ENCODE measurements at places on chromosomes 6 and 20.

- no peak for DNase-seq
Observed at GRCh38 chr20:53763707-53764414, 170.2 kb upstream of the ZNF217 start.

DNA sequence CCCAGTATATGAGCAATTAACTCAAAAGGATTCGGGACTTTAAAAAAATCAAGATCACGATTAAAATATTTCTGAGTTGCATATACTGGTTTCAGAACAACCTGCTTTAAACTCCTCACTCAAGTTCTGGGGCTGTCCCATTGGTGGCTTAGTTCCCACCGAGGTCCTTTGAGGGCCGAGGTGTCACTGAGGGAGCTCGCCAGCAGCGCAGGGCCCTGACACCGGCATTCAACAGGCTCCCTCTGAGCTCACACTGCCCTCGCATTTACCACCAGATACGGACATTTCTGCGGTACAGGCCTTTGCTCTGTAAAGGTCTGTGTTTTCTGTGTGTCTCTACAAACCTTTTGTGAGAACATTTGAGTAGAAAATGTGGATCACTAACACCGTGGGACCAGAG, 24.4 kb upstream of the BNIP5 start:
- DNase-seq, result no peak

DNA sequence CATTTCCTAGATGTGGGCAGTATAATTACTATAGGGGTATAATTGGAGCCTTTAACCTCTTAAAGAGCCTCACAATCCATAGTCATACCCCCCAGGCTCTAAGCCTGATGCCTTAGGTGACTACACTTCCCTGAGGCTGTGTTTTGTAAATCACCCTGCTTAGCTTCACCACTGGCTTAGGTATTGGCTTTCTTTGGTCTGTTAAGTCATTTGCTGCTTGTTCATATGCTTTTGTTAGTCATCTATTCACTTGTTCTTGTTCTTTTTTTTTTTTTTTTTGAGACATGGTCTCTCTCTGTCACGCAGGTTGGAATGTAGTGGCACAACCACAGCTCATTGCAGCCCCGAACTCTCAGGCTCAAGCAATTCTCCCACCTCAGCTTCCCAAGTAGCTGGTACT, 26.7 kb downstream of the KAT14 start:
- DNase-seq, result no peak

DNA sequence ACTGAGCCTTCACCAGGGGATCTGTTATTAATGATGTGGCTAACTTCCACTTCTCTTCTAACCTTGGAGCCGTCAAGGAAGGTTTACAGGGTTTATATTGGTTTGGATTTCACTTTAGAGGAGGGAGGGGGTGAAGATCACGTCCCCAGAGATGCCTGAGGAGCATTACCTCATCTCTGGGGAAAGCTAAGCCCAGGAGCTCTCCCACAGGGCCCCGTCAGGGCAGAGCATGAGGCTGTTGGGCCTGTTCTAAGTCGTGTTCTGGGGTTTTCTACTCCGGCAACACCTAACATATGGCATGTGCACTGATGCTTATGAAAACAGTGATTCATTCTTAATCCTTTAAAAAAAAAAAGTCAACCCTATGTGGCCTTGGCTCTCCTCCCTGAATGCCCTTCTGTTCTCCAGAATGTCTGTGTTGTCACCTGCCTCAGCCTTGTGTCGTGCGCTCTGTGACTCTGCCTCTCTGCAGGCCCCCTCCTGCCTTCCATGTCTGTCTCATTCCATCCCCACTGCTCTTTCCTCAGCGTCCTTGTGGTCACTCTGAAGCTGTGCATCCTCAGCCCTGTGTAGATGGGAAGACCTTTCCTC, 97.4 kb upstream of the JARID2 start:
- no peak for DNase-seq

- no peak for DNase-seq
Observed at GRCh38 chr6:40888456-40888990, 150.5 kb downstream of the UNC5CL start.

GRCh38 chr6:143939364-143939763, 68.7 kb downstream of the PLAGL1 start:
- no peak for DNase-seq

GRCh38 chr6:51459958-51460357, 627.5 kb downstream of the PKHD1 start:
- DNase-seq, result no peak

GRCh38 chr20:20888936-20889335, 176.5 kb upstream of the RALGAPA2 start:
- no peak for DNase-seq

DNA sequence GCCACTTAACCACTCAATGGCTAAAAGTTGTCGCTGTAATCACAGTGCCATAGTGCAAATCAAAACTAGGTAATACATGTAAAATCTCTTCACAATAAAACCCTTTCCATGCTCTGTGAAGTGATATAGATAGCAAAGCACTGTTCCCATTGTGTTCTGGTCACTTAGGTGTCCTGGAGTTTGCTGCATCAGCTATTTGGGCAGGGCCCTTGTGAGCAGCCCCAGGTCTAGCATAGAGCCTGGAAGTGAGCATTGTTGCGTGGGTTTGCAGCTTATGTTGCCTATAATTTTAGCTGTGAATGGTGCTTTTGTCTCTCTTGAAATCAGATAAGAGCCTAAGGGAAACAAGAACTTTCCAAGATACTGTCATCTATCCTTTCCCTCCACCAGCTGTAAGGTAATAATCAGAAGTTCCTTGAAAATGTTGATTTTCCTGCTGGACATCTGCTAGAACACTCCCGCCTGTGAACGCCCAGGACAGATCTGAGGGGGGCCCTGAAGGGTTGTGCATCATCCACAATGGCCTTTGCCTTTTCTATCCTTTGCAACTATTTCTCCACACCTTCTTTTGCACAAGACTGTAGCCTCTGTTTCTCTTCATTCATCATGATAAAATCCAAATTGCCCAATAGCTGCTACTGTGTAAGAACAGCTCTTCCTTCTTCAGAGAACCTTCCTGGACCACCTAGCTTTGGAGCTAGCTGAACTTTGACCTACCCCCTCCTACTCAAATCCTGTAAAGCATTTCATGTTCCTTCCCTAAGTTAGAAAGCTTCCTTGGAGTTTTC, 57.0 kb downstream of the TNFAIP3 start:
- DNase-seq, result no peak

GRCh38 chr6:151916680-151917164, 109.2 kb downstream of the ESR1 start:
- no peak for DNase-seq

DNA sequence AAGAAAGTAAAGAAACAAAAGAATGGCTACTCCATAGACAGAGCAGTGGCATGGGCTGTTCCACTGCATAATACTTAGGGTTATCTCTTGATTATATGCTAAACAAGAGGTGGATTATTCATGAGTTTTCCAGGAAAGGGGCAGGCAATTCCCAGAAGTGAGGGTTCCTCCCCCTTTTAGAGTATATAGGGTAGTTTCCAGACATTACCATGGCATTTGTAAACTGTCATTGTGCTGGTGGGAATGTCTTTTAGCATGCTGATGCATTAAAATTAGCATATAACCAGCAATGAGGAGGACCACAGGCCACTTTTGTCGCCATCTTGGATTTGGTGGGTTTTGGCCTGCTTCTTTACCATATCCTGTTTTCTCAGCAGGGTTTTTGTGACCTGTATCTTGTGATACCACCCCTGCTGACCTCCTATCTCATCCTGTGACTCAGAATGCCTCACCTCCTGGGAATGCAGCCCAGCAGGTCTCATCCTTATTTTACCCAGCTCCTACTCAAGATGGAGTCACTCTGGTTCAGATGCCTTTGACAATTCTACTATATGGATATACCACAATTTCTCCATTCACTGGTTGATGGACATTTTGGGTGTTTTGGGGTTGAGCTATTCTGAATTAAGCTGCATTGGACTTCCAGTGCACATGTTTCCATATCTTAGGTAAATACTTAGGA, 280.6 kb downstream of the FARS2 start:
- no peak for DNase-seq

DNA sequence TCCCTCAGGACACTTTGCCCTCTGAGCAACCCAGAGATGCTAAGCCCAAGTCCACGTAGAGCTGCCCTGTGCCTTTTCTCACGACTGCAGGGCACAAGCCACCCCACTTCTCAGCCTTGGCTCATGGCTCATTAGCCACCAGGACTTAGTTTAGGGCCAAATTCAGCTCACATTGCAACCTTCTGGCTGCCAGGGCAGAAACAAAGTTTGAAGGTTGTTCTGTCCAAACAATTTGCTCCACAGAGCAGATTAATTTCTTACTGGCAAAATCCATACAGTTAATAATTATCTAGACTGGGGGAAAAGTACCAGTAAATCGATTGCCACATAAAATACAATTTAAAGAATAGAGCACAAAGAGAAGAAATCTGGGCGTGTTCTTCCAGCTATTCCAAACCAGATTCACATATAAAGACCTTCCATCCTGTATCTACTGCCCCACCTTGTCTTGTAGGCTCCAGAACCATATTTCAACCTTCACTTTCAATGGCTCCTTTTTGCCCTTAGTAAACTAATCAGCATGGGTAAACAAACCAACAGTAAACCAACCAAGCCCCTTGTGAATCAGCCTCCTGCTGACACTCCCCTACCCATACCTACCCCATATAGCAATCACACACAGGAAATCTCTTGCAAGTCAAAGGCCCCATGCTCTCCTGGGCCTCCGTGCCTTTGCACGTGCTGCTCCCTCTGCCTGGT, 101.9 kb downstream of the QRSL1 start:
- no peak for DNase-seq

- no peak for DNase-seq
Observed at GRCh38 chr20:48704761-48705160, 123.0 kb downstream of the PREX1 start.

DNA sequence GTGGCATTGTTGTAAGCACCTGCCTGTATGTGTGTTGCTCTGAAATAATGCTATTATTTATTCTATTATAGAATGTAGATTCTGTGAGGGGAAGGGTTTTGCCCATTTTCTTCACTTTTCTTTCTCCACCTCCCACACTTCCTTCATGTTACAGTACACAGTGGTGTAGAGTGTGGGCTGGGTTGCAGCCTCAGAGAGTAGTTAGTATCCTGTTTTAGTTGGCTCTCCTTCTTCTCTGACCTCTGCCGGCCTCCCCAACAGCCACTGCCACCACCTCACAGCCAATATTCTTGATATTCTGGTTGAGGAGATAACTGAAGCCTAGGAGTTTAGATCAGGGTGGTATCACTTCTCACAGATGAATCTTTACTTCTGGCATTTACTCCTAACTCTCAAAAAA, 143.4 kb downstream of the BCKDHB start:
- DNase-seq, result no peak

DNA sequence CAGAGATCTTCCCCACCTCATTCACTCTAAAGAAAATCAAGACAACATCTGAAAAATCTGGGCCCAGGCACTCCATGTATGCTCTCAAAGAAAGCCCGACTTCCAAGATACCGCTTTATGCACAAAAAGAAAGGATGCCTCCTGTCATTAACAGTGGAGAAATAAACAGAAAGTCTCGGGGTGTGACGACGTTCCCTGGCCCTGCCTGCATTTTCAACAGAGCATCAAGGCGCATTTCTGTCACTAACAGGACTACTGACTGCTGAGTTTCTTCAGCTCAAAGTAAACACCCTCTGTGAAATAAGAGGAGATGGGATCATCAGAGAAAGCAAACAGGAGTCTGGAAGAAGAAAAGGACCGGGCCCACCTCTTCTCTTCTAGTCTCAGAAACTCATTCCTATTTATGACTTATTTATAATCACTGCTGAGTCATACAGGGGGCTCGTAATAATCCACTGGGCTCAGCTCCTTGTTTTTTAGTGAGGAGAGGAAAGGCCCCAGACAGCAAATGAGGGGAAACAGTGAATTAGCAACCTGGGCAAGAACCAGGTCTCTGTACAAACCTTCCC, 99.7 kb downstream of the ZMYND8 start:
- no peak for DNase-seq
